NCI-H1092 treated with DMSO at 0.1 percent for 48 hours (cell line): ENCODE measurements at places on chromosomes 5 and 9.
A peak's percentile ranks its signal among the peaks of the same experiment; 100 is the strongest.

- no peak for DNase-seq
Measured at GRCh38 chr9:72791436-72791835, 161.4 kb downstream of the ALDH1A1 start.

- no peak for DNase-seq
Measured at GRCh38 chr5:171523781-171524180, 104.3 kb downstream of the FGF18 start.

GRCh38 chr5:13957032-13957645 lies 12.7 kb upstream of the DNAH5 start:
- peak; percentile 63 for DNase-seq

DNA sequence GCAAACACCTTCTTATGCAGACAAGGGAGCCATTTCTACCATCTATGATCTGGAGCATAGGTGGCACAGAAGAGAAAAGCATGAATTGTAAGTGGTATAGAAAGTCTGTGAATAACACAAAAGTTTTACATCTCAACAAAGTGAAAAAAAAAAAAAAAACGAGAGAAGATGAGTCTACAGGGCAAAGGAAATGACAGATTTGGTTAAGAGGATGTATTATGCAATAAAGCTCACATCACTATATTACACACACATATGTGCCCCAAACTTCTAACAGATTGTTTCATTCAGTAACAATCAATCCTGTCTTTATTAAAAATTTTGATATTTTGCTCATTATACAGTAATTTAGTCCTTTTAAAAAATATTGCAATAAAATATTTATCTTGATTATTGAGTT lies 49.8 kb downstream of the CERT1 start:
- DNase-seq, result no peak

- no peak for DNase-seq
Measured at GRCh38 chr5:135028791-135029476, 5.1 kb downstream of the PITX1 start.

- peak; percentile 19 for DNase-seq
Measured at GRCh38 chr5:321230-321725, at the start of gene AHRR. Gene AHRR, plus strand, starts transcription at chr5:321714. Its CDS starts 22,189 bp downstream, at chr5:343903.

- no peak for DNase-seq
Measured at GRCh38 chr5:68484307-68485068, 268.9 kb downstream of the PIK3R1 start.

GRCh38 chr5:67674159-67674655 lies 477.6 kb upstream of the CD180 start:
- no peak for DNase-seq
